ENCODE measurements at places on chromosomes 4 and X.

DNA sequence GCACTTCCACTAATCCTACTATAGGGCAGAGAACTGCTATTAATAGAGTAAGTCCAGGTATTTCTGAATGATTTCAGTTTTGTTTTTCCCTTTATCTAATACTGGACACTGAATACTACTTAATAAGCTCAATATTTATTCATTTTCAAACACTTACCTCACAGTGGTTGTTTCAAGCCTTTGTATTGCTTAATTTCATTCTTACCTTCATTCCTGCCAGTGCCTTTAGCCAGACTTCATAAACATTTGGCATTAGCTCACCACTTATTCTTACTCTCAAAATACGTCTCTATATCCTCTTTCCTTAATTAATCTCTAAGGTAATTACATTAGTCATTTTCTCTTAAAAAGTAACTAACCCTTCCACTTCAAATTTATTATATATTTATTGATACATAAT, 18.8 kb upstream of the CORIN start:
- DNase-seq, result no peak

GRCh38 chr4:93031431-93032098, 727.8 kb downstream of the GRID2 start:
- DNase-seq, result no peak

- DNase-seq, result no peak
Measured at GRCh38 chr4:5783486-5783885, 72.5 kb downstream of the EVC start.

- DNase-seq, result no peak
Measured at GRCh38 chr4:86968547-86968946, 33.7 kb downstream of the AFF1 start.

DNA sequence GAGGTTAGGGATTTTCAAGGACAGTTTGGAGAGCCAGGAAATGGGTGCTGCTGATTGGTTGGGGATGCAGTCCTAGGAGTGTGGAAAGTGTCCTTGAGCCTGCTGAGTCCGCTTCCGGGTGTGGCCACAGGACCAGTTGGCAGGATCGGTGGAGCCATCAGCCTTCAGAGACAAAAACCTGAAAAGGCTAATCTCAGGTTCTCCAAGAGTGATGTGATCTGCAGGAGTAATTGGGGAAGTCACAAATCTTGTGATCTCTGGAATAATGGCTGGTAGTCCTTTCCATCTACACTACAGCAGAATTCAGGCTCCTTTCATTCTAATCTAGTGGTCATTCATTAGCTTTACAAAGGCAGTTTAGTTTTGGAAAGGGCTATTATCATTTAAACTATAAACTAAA, 55.9 kb upstream of the BMP2K start:
- DNase-seq, result no peak

- DNase-seq, result no peak
Measured at GRCh38 chr4:39274503-39274902, 91.7 kb downstream of the RFC1 start.

DNA sequence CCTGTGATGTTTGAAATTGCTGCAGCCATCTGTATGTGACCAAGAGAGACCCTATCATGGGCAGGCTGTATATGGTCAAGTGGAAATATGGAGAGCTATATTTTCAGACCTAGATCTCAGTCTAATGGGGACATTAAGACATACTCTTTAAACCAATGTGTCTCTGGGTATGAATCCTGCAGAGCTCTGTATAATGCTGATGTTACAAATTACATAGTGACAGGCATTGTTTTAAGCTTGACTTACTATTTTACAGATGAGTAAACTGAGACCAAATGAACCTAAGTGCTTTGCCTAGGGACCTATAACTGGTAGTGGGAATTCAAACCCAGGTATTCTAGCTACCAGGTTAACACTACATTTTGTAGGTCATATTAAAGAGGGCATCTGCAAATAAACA, 71.3 kb upstream of the GRXCR1 start:
- no peak for DNase-seq

DNA sequence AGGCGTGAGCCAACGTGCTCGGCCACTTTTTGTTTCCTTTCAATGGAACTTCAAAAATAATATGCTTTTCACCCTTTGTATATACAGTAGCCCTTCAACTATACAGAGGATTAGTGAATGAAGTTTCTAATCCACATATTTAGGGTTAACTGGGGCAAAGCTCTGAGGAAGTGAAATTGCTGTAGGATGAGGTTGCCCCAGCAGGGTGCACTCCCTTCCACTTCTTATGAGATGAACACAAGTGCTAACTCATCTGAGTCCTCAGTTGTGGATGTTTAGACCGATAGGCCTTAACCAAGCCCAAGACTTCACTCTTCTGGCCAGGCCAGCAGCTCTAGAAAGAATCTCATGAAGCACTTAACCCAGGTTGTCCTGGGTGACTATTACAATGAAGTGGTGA, 29.1 kb upstream of the CT55 start:
- DNase-seq, result no peak

DNA sequence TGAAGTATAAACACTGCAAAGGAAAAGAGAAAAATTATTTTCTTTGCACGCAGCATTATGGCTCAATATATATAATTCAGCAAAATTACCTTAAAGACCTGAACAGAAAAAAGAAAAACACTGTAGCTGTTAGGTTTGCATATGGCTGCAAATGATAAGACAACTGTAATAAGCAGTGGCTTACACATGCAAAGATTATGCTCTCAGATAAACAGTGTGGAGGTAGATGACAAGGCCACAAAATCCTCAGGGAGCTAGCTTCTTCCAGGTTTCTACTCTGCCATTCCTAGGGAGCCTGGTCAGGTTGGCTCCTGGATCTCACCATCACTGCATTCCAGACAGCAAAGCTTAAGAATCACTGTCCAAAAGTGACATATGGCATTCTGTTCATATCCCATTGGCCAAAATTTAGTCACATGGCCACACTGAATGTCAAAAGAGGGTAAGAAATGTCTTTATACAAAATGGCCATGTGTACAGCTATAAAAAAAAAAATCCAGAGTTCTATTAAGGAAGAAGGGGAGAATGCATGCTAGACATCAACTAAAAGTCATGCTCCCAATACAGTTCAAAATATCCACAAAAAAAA, 195.2 kb upstream of the SLC7A11 start:
- DNase-seq, result no peak

- no peak for DNase-seq
Measured at GRCh38 chr4:164060456-164060855, 566.0 kb downstream of the TMA16 start.

- no peak for DNase-seq
Measured at GRCh38 chr4:149223659-149224058, 592.0 kb downstream of the IQCM start.

DNA sequence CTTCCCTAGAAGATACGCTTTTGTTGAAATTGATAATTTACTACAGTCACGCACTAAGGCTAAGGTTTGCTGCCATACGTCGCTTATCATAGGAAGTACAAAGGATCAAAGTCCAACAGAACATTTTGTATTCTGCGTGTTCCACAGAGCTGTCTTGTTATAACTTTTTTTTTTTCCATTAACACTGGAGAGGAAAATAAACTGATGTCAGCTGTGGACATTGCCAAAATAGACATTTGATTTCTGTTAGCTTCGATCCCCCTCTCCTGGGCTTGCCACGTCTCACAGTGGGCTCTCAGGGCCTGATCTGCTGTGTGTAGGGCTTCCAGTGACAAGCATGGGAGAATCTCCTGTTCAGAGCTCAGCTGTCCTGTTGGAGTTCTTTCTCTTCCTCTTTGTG, 93.3 kb downstream of the SPATA18 start:
- DNase-seq, result no peak

DNA sequence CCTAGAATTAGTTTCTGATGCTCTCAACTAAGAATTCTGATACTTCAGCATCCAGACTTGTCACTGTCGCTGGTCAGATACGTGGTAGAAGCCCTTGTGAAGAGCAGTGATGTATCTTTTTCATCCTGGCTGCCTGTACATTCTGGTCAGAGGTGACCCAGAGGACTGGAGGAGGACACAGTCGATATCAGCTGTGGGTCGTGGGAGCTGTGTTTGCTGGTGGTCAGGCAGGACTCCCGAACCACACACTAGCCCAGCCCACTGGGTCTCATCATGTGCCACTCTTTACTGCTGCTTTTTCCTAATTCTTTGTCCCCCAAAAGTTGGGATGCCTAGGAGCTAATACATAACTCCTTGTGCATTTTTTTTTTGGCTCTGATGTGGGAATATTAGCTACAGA, 6.5 kb downstream of the DCUN1D4 start:
- no peak for DNase-seq

DNA sequence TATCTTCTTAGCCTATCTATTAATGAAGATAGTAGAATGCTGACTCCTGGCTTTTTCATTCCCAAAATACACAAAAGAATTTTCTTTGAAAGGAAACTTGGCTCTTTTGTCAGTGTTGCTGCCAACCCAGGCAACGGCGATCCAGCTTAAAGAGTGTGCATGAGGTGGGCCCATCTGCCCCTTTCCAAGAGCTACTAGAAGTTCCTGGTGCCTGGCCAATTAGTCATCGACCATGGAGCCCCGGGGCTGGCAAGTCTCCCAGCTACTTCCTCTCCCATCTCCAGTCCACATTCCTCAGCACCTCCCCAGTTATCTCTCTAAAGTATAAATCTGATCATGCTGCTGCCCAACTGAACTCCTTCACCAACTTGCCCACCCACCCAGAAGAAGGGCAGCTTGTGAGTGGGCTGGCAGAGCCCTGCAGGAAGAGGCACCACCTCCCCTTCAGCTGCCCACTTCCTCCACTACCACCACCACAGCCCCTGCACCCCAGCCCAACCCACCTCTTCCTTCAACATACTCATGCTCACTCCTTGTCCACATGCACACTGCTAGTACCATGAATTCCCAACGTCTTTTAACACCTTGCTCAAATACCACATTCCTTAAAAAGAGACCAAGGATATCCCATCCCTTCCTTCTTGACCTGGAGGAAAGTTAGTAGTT, 158.2 kb upstream of the MAP3K15 start:
- no peak for DNase-seq

DNA sequence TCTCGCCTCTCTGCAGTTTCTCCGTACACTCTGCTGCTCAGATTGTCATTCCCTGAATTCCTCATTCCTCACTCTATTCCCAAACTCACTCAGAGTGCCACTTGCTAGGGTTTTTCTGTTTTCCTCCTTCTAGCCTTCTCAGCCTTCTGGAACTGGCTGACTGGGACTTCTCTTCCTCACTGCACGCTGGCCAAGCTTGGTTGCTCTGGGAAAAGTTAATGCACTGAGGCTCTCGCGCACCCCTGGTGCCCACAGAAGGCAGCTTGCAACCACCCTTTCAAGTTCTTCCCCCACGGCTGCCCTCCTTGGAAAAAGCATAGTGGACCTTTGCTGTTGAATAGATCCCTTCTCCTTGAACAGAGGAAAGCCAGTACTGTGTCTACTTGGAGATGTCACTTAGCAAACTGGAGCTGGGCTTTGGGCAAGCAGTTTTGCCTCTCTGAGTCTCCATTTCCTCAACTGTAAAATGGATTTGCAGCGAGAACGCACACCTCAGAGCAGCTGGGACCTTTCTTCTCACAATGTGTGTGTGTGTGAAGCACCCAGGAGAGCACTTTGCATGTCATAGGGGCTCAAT, 6.0 kb upstream of the CCKAR start:
- DNase-seq, result no peak

DNA sequence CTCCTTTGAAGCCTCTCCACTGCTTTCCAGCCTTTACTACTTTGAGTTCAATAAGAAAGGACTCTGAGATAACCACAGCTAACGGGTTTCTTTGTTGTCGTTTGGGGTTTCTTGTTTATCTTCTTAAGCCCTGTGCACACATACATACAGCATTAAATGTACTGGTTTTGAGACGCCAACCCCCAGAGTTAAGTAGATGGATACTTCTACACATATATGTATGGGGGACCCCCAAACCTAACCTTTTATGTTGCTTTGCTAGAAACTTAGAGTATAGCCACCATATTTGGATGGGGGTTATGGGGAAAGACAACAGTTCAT, 697 bp downstream of the CEP135 start:
- no peak for DNase-seq

DNA sequence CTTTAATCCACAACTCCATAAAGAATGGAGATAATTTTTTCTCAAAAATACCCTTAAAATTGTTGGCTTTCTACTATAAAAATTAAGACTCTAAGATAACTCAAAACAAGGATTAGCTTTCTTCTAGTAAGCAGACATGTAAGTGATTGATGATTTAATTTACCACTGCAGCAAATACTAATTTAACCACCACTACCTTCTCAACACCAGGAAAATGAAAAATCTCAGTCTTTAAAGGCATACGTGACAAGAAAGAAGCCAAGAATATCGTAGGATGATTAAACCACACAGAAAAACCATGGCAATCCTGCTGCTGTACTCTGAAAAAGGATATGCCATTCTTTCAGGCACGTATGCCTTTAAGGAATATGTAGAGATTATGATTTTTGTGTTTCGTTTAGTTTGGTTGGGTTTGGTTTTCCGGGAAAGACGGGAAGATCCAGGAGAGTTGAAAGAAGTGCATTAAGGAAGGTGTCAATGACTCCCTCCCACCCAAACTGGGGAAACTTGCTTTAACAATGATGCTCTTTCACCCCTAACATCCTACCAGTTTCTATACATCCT, 881 bp downstream of the LRCH2 start:
- DNase-seq, result no peak

DNA sequence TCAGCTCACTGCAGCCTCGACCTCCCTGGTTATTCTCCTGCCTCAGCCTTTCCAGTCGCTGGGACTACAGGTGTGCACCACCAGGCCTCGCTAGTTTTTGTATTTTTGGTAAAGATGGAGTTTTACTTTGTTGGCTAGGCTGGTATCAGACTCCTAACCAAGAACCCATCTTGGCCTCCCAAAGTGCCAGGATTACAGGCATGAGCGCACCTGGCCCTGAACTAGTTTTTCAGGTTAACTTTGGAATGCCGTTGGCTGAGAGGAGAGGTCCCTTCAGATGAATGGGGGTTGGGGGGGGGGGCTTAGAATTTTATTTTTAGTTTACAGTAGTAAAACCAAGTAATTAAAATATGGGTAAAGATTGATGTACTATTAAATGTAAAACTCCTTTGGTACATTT, 23.4 kb upstream of the CWH43 start:
- no peak for DNase-seq

GRCh38 chr4:69360271-69360670, 80.0 kb downstream of the UGT2B28 start:
- DNase-seq, result no peak

GRCh38 chr4:73822812-73823504, 13.5 kb upstream of the CXCL6 start:
- DNase-seq, result no peak

GRCh38 chrX:6832619-6833018, 297.7 kb upstream of the VCX3A start:
- DNase-seq, result no peak

- DNase-seq, result no peak
Measured at GRCh38 chrX:15269120-15269519, 763 bp downstream of the ASB9 start.

DNA sequence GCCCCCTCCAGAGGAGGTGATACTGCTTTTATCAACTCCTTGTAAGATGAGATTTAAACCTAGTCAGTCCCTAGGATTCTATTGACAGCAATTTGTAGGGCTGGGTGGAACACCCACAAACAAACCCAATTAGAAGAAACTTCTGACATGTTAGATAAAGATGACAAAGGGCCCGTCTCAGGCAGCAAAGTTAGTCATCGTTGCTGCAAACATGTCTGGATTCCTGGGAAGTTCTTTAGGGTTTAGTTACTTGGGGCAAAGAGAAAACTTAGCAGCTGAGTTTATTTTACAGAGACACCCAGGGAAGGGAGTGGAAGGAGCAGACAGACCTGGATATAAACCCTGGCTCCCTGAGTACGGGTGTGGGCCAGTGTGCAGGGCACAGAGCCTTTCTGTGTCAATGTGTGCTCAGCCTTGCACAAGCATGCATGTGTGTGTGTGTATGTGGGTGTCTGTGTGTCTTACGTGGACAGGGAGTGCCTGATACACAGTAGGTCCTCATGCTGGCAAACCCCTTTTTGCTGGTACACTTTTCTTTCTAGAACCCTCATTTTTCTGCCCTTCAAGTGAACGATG, 130.0 kb upstream of the STX18 start:
- DNase-seq, result no peak
